ENCODE measurements at places on chromosomes 3 and 15.

GRCh38 chr15:69735121-69735520, 282.5 kb downstream of the RPLP1 start:
- DNase-seq, result no peak

GRCh38 chr15:79311901-79312553, 1.1 kb downstream of the TMED3 start:
- no peak for DNase-seq

GRCh38 chr3:11565932-11566331, 77.8 kb downstream of the VGLL4 start:
- no peak for DNase-seq

DNA sequence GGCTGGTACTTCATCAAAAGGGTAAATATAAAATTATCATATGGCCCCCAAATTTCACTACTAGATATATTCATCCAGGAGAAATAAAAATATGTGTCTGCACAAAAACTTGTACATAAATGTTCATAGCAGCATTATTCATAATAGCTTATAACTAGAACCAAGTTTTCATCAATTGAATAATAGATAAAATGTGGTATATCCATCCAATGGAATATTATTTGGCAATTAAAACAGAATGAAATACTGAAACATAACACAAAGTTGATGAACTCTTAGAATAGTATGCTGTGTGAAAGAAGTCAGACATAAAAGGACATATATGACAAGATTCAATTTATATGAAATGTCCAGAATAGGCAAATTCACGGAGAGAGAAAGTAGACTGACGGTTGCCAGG, 389.3 kb upstream of the ADAMTS9 start:
- no peak for DNase-seq

DNA sequence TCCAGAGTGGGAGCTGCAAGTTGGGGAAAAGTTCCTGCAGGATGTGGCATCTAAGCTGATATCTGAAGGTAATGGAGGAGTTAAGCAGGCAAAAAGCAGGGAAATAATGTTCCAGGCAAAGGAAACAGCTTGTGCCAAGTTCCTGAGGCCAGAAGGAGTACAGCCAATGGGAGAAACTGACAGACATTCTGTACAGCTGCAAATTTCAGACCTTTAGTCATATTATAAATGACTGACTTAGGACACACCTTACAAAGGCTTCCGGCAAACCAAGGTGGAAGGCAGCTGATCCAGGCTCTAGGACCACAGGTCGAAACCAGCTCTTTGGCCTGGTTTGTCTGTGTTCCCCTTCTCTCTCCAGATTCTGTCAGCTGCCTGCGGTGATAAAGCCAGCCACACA, 9.3 kb downstream of the WWTR1 start:
- no peak for DNase-seq

DNA sequence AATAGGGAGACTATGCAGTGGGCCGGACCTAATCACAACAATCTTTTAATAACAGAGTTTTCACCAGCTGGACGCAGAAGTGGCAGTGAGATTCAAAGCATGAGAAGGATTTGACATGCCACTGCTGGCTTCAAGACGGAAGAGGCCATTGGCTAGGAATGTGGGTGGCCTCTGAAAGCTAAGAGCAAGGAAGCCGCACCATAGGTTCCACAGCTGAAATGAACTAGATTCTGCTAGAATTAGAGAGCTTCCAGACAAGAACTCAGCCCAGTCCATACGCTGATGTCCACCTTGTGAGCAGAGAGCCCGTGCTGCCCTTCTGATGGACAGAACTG, 6.9 kb upstream of the NCBP2 start:
- no peak for DNase-seq

GRCh38 chr3:84960581-84960980, 1.8 kb downstream of the CADM2 start:
- no peak for DNase-seq

- no peak for DNase-seq
Observed at GRCh38 chr3:182711261-182711683, 82.0 kb upstream of the ATP11B start.

DNA sequence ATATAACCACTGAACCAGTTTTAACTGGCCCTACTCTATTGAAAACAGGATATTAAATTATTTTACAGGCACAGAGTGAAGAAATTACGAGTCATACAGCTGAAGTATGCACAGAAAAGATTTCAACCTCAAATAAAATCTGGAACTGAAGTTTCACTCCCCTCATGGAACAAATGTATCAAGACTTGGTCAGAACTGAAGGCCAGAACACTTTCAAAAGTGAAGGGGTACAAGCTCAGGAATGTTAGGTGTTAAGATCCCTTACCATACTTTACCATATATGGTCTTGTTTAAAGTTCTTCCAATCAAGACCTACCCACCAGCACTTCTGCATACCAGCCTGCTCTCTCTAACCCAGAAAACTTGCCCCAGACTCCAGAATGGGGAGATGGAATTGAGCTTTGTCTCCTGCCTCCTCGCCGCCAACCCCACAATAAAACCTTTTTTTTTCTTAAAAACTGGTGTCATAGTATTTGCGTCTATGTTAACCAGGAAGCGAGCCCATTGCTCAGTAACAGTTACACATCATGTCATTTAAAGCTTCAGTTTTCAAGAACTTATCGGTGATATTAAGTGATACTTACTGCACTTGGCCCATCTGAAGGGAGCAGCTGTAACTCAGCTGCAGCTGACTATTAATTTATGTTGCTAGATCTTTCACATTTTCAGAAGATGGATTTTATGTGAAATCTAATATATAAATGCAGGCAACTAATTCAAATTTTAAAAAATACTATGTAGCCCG, 59.9 kb downstream of the OXSM start:
- DNase-seq, result no peak

- DNase-seq, result no peak
Observed at GRCh38 chr3:116661196-116661595, 48.4 kb upstream of the TUSC7 start.

- no peak for DNase-seq
Observed at GRCh38 chr3:31349001-31349748, 183.6 kb upstream of the STT3B start.

DNA sequence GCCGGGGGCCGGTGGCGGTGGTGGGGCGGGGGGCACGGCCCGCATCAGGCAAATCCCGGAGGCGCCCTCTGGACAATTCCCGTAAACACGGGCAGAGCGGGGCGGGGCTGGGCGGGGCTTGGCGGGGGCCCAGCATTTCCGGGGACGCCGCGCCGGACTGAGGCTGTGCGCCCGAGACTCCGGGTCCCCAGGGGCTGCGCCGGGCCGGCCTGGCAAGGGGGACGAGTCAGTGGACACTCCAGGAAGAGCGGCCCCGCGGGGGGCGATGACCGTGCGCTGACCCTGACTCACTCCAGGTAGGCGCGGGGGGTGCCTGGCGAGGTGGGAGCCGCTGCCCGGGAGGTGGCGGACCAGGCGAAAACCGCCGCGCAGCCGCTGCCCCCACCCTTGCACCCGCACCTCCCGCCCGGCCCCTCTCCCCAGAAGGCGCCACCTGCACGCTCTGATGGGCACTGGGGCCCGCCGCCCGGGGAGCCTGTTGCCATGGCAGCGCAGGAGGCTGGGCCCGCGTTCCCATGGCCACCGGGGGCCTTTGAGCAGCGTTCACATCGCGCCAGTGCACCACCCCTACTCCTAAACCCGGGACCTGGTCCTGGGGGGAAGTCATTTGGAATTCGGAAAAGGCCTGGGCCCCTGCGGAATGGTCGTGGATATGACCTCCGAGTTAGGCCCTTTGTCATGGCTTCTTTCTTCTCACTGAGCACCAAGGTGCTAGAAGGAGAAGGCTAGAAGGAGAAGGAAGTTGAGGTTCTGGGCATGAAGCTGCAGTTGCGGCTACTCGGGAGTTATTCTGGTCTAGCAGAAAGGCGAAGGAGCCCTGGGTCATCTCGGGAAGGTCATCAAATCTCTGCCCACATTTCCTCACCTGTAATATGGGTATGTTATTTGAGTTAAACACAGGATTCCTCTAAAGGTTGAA, 16.1 kb upstream of the SEMA4B start:
- DNase-seq, result peak; percentile 31

DNA sequence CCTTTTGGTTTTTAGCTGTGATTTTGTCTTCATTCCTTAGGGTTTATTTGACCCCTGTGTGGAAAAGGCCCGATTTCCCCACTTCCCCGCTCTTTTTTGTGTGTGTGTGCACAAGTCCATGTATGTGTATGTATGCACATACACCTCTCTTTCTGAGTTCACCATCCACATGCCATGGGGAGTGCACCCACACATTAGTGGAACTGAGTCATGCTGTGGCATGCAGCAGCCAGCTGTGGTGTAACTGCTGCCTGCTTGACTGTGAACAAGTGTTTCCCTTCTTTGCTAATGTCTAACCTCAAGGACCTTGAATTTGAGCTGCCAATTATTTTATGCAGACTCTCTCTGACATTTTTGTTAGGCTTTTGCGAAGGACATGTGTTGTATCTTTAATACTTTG, 434.9 kb upstream of the TPM1 start:
- DNase-seq, result no peak

GRCh38 chr3:130661140-130661891, 85.3 kb downstream of the PIK3R4 start:
- DNase-seq, result no peak
